Mononuclear cell (primary cell): ENCODE measurements at places on chromosomes 16 and 17. TPM values are rescaled to one million over a fixed set of nuclear protein-coding genes. Genes with fewer than 3 reads are reported as not detected.

The KRT16 gene
- total RNA-seq: not detected

The ATP1B2 gene
- total RNA-seq: not detected

The WNK4 gene
- total RNA-seq: 0.10 TPM

The MYH2 gene
- not detected for total RNA-seq

The NOG gene
- total RNA-seq: 12.0 TPM

The KRTAP4-5 gene
- total RNA-seq: not detected

The FN3KRP gene
- total RNA-seq: 7.2 TPM

The HS3ST4 gene
- total RNA-seq: not detected

The RNF157 gene
- 19.1 TPM for total RNA-seq

The WSCD1 gene
- 0.21 TPM for total RNA-seq

The TMEM208 gene
- total RNA-seq: 17.3 TPM

The KIF2B gene
- not detected for total RNA-seq

The DOC2A gene
- total RNA-seq: not detected

The ANKS4B gene
- total RNA-seq: not detected

The ITPRIPL2 gene
- 2.5 TPM for total RNA-seq

The ZNF423 gene
- total RNA-seq: under 0.01 TPM

The IL17C gene
- 0.21 TPM for total RNA-seq
